GM18507 (cell line): ENCODE measurements at places on chromosomes 7 and 10.

DNA sequence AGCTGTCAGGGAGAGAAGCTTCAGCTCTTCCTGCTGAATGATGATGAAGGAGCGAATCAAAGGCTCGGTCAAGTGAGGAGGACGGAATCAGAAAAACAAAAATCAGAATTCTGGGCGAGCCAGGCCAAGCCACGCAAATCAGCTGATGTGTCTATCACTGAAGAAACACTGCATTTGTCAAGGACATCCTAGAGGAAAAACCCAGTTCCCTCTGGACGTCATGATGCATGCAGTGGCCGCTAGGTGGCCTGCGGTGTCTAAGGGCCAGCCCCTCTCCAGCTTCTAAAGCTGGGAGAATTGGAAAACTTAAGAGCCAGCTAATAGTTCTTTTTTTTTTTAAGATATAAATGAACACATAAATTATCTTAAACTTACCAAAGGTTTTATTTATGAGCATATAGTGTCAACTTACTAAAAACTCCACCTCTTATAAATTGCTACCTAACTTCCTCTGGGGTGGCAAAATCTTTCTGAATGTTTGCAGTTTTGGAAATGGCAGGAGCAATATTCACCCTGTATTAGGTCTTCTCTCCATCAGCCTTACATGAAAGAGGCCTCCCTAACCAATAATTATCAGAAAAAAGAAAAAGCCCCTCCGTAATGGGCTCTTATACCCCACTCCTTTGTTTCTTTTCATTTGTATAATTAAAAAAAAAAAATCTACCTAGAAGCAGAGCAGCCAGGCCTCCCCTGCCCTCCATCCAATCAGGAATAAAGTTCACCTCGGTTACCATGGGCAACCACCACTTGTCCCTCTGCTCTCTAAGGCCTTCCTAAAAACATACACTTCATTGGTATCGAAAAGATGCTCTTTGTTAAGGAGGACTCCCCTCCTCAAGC is 186.8 kb downstream of the USP6NL start:
- DNase-seq: peak; percentile 44

DNA sequence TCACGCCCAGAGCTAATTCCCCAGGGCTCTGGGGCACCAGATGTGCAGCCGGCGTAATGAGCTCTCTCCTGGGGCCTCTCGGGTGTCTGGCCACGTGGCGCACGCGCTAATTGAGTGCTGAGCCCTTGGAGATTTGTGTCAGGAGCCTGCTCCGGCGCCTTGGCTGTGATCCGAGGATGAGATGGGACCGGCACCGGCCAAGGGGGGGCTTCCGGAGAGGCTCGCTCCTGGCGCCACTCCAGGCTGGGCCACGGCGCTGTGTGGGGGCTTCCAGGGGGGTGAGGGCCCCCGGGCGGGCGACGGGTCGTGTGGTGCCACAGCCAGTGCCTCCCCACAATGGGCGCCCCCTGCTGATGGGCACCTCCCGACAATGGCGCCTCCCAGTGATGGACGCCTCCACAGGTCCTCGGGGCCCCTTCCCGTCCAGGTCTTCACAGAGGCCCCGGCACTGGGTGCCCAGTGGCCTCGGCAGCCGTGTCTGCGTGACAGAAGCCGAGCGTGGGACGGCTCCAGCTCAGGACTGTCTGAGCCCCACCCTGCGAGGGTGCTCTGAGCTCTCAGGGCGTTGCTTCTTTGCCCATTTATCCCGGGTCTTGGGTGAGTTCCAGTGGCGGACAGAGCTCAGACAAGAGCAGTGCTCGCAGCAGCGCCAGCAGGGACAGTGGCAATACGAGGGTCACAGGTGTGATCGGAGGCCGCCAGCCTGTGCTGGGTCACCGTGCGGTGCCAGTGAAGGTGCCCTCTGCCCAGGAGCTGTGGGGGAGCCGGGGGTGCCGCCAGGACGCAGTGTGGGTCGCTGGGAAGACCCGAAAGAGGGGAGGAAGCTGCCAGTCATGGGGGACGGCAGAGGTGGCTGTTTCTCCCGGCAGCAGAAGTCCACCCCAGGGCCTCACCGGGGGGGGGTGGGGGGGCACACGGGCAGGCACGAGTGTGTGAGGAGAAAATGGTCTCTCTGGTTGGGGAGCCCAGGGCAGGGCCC is 8.2 kb upstream of the NKX6-2 start:
- no peak for DNase-seq

GRCh38 chr7:81209059-81209458 is 290.2 kb upstream of the SEMA3C start:
- DNase-seq: no peak

- DNase-seq: no peak
Observed at GRCh38 chr7:50281680-50282445, 22.7 kb upstream of the IKZF1 start.

DNA sequence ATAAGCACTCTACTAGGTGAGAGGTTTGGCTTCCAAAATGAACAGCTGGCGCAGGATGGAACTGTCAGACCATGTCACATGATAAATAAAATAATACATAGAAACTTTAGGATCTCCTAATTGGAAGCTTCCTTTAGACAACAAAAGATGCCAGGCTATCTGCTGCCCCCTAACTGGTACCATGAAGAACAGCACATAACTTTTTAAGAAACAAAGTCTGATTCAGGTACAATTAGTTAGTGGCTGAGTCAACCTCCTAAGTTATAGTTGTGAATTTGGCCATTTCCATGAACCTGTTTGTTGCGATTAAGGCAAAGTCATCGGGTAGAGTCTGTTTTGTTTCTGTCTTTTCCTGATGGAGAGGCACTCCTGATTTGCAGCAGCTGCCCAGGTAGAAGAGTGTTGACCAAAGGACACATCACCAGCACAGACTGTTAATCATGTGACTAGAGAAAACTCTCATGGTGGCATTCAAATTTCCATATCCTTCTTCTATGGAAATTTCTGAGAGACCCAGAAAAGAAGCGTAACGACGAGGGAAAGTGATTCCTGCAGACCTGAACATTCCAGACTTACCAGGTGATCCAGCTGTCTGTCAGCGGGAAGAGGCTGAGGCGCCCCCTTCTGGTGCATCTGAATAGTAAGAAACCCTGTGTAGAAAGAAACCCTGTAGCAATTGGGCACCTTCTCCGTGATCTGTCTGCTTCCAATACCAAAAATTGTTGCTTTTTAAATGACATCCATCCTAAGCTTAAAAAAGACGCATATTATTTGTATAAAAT is 8.6 kb upstream of the INHBA start:
- no peak for DNase-seq

DNA sequence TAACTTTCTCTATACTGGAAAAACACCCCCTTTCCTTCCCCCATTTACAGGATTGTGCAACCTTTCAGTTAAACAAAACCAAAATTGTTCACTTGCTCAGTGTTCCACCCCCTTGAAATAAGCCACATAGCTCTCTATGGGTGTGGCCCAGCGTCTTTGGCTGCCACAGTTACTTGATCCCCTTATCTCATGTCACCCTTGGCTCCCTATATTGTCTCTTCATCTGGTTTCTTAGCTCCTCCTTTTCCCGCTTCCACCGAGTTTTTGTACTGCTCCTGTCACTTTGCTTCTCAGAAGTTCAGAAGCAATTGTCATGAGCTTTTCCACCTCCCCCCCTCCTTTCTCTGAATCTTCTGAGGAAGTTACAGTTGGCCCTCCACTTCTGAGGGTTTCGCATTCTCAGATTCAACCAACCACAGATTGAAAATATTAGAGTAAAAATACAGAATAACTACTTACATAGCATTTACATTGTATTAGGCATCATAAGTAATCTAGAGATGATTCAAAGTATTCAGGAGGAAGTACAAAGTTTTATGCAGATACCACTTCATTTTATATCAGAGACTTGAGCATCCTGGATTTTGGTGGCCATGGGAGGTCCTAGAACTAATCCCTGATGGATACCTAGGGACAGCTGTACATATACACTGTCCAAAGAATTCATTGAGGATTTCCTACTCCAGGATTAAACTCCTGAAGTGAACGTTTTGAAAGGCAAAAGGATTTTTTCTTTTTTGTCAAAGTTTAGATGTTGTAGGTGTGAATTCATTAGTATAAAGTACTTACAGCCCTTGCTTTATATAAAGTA is 60.4 kb downstream of the ADD3 start:
- no peak for DNase-seq

GRCh38 chr10:101829561-101830315 is 11.5 kb upstream of the OGA start:
- DNase-seq: peak; percentile 72

- peak; percentile 17 for DNase-seq
Observed at GRCh38 chr7:51366930-51367613, 50.5 kb upstream of the COBL start.

- DNase-seq: no peak
Observed at GRCh38 chr7:104826135-104826534, 187.9 kb upstream of the KMT2E start.
